ENCODE measurements at places on chromosomes 16 and 17.
A peak's percentile ranks its signal among the peaks of the same experiment; 100 is the strongest.

DNA sequence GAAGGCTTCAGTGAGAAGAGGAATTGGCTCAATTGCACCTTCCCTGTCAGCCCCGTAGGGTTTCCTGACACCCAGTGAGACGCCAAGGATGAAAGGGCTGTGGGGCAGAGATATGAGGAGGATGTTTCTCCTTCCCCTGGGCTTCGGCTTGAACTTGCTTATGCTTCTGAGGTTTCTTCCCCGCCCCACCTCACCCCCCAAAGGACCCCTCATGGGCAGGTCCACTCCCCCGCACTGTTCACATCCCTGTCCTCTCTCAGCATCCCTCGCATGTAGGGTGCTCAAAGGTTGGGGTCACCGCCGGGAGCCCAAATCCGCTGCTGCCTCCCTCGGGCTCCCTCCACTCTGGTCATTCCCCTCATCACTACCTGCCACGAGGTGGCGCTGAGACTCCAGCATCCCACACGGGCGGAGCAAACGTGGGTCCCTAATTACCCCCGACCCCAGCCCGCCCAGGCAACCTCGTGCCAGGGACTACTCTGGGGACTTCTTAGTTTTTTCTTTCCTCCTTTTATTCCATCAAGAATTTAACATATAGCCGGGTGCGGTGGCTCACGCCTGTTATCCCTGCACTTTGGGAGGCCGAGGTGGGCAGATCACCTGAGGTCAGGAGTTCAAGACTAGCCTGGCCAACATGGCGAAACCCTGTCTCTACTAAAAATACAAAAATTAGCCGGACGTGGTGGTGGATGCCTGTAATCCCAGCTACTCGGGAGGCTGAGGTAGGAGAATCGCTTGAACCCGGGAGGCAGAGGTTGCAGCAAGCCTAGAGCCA lies 3.3 kb upstream of the TRARG1 start:
- DNase-seq = peak; percentile 57

GRCh38 chr17:36944553-36944952 lies 4.2 kb upstream of the AATF start:
- DNase-seq = no peak

DNA sequence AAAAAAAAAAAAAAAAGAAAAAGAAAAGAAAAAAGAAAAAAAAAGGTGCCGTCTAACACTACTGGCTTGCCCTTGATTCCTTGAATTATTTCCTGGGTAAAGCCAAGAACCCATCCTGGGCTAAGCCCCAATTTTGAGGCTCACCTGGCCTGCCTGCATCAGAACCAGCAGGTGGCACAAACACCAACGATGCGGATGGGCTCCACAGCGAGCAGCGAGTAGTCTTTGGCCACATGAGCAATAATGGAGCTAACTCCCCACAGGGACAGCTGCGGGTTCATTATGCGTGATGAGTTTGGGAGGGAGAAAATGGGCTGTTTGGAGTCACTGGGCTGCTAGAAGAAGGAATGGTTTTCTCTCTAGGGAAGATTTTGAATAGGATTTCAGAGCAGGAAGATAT lies 91.1 kb downstream of the ASIC2 start:
- DNase-seq = no peak

GRCh38 chr17:76868176-76868668 lies at the start of gene MGAT5B:
Gene MGAT5B (plus strand): TSS chr17:76868404. CDS start chr17:76869030, 626 bp downstream.
- peak; percentile 48 for DNase-seq

GRCh38 chr17:10127819-10128425 lies 70.5 kb downstream of the GAS7 start:
- no peak for DNase-seq

- DNase-seq = no peak
Measured at GRCh38 chr16:73713251-73713650, 583.4 kb upstream of the PSMD7 start.

- no peak for DNase-seq
Measured at GRCh38 chr17:50618941-50619340, 15.7 kb upstream of the ABCC3 start.

GRCh38 chr17:74702116-74702871 lies 10.4 kb downstream of the CD300LF start:
- DNase-seq = no peak

GRCh38 chr17:30267625-30268024 lies 24.1 kb downstream of the BLMH start:
- DNase-seq = no peak

- no peak for DNase-seq
Measured at GRCh38 chr17:491086-492021, 138.7 kb upstream of the RPH3AL start.

GRCh38 chr17:49968405-49969133 lies 421 bp upstream of the DLX4 start:
- DNase-seq = peak; percentile 57

DNA sequence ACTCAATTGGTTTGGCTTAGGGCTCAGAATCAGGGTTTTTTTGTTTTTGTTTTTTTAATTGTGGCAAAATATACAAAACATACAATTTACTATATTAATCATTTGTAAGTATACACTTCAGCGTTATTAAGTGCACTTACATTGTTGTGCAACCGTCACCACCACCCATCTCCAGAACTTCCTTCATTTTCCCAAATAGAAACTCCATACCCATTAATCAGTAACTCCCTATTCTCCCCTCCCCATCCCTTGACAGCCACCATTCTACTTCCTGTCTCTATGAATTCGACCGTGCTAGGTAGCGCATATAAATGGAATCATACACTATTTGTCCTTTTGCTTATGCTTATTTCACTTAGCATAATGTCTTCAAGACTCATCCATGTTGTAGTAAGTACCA lies 45.2 kb upstream of the DHX40 start:
- DNase-seq = no peak

GRCh38 chr16:72552654-72553053 lies 380.7 kb upstream of the PMFBP1 start:
- DNase-seq = no peak

- DNase-seq = no peak
Measured at GRCh38 chr16:11677959-11678881, 10.0 kb downstream of the SNN start.

GRCh38 chr17:77439189-77440018 lies 298.6 kb downstream of the SEC14L1 start:
- no peak for DNase-seq

GRCh38 chr17:51217946-51218345 lies 41.9 kb downstream of the MBTD1 start:
- DNase-seq = no peak

DNA sequence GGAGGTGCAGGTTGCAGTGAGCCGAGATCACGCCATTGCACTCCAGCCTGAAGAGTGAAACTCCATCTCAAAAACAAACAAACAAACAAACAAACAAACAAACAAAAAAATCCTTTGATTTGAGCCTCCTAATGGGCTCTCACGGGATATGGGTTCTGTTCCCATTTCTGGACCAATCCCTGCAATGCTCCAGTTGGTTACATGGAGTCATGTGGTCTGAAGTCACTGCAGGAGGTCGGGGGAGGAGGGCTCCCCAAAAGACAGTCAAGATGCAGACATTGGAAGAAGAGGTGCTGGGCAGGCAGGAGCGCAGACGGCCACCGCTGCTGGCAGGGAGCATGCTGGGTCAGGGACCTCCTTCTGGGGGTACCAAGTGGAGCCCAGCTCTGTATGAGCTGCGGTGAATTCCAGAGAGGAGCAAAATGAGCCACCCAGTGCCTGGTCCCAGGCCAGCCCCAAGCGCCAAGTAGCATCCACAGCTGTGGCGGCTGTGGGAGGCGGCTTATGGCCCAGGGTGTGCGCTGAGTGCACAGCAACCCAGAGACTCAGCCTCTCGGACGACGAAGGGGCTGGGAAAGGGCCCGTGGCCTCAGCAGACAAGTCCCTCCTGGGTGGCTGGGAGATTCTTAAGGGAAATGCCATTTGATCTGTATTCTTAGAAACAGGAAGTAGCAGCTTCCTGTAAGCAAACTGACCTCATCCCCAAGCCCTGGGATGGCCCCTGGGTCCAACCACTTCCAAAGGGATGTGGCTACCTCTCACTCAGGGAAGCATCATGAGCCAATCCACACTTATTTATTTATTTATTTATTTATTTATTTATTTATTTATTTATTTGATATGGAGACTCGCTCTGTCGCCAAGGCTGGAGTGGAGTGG lies 19.6 kb upstream of the ATP2A3 start:
- no peak for DNase-seq

DNA sequence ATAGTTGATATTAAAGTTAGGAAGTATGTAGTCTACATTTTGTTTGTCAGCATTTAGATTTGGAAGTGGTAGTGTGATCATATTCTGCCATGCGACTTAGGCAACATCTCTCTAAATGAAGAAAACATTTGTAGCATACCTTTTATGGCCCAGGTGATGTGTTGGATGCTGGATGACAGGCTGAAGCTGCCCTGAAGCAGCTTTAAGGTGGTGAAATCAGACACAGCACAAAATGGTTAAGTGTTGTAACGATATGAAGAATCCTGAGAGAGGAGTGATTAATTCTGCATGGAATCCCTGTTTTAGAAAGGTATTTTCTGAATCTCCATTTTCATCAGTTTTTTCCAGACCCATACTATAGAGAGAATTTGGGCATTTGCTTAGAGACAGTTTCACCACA lies 28.3 kb downstream of the AATF start:
- DNase-seq = no peak

- DNase-seq = no peak
Measured at GRCh38 chr17:10050597-10051101, 145.6 kb upstream of the RCVRN start.

- DNase-seq = no peak
Measured at GRCh38 chr16:53056392-53056881, 1.6 kb downstream of the CHD9 start.

- no peak for DNase-seq
Measured at GRCh38 chr16:64089697-64090096, 1032.2 kb downstream of the CDH11 start.

GRCh38 chr16:88846088-88846487 lies 10.7 kb downstream of the GALNS start:
- DNase-seq = no peak

DNA sequence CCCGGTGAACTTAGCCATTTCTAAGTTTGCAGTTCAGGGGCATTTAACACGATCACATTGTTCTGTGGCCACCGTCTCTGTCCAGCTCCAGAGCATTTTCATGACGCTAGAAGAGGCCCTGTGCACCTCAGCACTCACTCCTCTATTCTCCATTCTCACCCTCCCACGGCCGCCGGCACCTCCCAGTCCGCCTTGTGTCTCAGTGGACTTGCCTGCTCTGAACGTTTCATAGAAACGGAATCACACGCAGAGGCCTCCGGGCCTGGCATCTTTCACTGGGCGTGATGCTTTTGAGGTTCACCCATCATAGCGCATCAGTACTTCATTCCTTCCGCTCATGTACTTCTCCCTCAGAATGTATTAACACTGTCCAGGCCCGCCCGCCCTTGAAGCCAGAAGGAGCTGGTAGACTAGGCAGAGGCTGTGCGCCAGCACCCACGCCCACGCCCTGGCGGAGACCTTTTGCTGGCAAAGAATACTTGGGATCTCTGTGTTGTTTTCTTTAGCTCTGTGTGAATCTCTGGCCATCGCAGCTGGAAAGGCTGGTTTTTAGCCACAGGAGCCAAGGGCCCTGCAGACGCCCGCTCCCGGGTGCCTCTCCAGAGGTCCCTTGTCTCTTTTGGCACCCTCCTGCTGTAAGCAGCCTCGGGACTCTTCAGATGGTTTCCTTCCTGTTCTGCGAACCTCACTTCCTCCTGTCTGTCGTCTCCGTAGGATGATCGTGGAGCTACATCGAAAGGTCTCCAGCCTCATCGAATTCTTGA lies 23.4 kb upstream of the JPT2 start:
- DNase-seq = no peak

DNA sequence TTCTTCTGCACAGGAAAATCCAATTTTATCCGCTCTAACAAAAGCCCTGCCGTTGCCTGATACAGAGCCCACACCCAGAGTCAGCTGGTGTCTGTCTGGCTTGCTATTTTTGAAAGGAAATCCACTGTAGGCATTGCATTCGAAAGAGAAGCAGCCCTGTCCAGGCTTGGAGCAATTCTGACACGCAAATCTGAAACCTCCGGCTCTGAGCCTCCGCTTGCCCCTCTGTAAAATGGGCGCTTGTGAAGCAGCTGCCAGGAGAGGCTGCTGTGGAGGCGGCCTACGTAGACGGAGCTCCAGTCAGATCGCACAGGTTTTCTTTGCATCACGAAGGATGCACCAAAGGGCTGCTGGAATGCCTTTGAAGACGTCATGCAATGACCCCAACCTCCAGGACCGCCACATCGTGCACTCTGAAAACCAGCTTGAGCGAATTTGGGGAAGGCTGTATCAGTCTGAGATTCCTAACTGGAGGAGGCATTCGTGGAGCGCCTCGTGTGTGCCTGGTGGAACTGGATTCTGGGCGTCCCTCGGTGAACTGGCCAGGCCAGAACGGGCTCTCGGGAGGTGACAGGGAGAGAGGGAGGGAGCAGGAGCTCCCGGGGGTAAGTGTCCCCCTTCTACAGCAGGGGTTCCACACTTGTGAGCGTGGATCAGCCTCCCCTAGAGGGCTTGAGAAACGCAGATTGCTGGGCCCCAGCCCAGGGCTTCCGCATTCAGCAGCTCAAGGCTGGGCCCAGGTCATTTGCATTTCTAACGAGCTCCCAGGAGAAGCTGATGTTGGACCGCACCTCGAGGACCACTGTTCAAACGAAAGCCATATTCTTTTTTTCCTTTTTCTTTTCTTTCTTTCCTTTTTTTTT lies 215.5 kb downstream of the MRTFB start:
- DNase-seq = peak; percentile 29

DNA sequence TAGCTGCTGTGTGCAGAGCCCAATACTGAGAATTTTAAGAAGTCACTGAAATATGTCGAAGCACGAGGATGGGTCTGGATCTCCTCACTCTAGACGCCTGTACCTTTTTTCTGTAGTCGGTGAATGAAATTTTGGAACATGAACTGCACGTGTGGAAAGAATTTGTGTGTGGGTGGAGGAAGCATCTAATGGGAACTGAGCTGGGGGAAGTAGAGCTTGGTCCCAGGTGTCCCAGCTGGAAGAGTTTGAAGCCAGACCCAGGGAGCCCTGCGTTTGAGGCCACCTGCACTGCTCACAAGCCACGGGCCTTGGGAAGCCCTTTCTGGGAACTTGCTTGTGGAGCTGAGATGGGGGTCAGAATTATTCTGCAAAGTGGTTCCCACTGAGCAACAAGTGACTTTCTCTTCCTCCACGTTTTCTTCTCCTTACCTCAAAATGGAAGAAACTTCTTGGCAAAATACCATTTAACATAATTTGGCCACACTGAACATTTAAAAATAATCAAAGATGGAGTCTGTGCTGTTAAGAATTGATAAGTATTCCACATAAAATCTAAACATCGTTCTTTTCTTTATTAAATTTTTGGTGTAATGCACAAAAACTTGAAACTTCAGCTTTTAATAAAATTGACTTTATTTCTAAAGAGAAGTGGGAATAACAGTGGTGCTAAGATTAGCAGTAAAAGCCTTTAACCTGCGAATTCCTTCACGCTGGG lies 163.8 kb downstream of the PRKCA start:
- no peak for DNase-seq

DNA sequence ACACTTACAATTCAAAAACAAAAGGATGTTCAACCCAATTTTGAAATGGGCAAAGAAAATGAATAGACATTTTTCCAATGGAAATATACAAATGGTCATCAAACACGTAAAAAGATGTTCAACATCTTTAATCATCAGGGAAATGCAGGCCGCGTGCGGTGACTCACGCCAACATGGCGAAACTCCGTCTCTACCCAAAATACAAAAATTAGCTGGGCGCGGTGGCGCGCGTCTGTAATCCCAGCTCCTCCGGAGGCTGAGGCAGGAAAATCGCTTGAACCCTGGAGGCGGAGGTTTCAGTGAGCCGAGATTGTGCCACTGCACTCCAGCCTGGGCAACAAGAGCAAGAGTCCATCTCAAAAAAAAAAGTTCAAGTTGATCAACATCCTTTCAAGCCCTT lies 1.8 kb upstream of the CLUAP1 start:
- no peak for DNase-seq

All from stimulated activated naive CD4-positive, alpha-beta T cell treated with Interleukin-2 at 50 U/mL for 16 hours (primary cell).